ENCODE measurements at places on chromosomes 7 and 10. TPM values are rescaled to one million over a fixed set of nuclear protein-coding genes. Genes with fewer than 3 reads are reported as not detected.

- H3K27me3 ChIP-seq = no peaks in the 10 kb centered on the region
- H3K4me3 ChIP-seq = no peak overlapping the region
- DNase-seq = no peak
Observed at GRCh38 chr7:157357129-157358040, 20.6 kb downstream of the DNAJB6 start.

- peaks cover 3% of the 10 kb centered on the region for H3K27me3 ChIP-seq
- H3K27ac ChIP-seq = no peak overlapping the region
- H3K36me3 ChIP-seq = no peaks in the 10 kb centered on the region
- H3K4me1 ChIP-seq = peaks cover 14% of the 10 kb centered on the region
- DNase-seq = peak; percentile 26
- H3K4me3 ChIP-seq = no peak overlapping the region
Observed at GRCh38 chr10:95312257-95312656, 21.5 kb upstream of the PDLIM1 start.

- H3K4me3 ChIP-seq = no peak overlapping the region
- H3K27ac ChIP-seq = no peak overlapping the region
- H3K27me3 ChIP-seq = no peaks in the 10 kb centered on the region
- H3K36me3 ChIP-seq = no peaks in the 10 kb centered on the region
- peak; percentile 75 for DNase-seq
Observed at GRCh38 chr10:51269821-51270220, 195.5 kb downstream of the PRKG1 start.

DNA sequence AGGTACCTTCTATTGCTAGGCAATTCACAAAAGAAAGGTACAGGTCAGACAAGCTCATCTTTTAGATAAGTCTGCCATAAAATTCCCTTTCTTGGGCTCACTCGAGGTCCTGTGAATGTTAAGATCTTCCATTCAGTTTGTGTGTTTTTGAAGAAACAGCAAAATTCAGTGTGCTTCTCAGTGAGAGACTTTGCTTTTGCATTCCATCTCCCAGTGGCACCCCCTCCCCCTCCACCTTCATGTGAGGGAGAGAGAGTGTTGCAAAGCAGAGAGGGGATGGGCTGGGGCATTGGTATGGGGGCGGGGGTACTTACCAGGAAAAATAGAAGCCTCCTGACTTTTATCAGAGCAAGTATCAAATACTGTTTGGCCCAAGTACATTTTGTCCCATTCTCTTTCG lies 3.8 kb upstream of the TECTB start:
- no peaks in the 10 kb centered on the region for H3K27me3 ChIP-seq
- H3K36me3 ChIP-seq = no peaks in the 10 kb centered on the region
- no peak overlapping the region for H3K27ac ChIP-seq
- no peak overlapping the region for H3K4me3 ChIP-seq
- DNase-seq = no peak
- H3K4me1 ChIP-seq = peaks cover 6% of the 10 kb centered on the region

Gene ERV3-1
- total RNA-seq = 11.8 TPM

DNA sequence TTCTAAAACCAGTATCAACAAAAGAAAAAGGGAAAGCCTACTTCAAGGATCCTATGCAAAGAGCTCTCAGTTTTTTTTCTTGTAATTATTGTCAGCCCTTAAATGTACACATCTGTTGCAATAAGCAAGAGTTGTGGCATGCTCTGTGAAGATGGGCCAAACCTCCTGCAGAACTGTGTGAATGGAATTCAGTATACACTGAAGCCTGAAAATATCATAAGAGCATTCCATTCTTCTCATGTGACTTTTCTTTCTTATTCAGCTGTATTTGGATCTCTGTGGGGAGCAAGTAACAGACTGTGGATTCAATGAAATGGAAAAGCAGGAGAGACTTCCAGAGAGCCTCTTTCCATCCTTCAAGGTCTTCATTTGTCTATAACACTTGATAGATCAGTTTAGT lies 130.7 kb downstream of the SAMD9 start:
- DNase-seq = peak; percentile 85
- no peaks in the 10 kb centered on the region for H3K36me3 ChIP-seq
- peak overlapping the region; percentile 68 for H3K27ac ChIP-seq
- H3K4me1 ChIP-seq = peaks cover 7% of the 10 kb centered on the region
- no peak overlapping the region for H3K4me3 ChIP-seq

DNA sequence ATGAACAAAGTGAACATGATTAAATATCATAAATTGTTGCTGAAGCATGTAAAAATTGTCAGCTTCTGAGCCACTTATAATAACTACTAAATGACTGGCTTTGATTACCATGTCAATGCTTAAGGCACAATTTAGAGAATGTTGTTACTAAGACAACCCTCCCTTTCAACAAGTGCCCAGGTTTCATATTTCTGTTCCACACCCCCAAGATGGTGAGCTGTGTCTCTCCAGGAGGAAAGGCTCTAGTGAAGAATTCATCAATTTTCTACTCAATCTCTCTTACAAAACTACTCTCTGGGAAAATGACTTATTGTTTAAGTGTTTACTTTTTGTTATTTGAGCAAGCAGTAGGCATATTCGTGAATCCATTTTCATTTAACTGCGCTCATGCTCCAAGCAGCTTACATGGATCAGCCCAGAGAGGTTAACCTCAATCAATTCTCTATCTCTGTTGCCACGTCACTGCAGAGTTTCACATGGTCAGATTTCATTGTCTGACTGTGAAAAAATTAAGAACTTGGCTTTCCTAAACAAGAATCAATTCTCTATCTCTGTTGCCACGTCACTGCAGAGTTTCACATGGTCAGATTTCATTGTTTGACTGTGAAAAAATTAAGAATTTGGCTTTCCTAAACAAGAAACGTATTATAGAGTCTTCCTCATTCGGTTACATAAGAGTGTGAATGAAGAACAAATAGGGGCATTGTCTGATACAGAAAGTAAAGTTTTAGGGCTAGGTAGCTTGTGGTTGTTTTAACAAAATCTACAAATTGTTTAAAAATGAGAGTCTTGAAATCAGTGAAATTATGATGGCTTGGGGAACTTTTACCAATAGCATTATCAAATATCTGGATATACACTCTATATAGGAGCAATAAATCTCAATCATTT lies 49.7 kb downstream of the CCDC71L start:
- no peak overlapping the region for H3K27ac ChIP-seq
- H3K27me3 ChIP-seq = no peaks in the 10 kb centered on the region
- H3K4me3 ChIP-seq = no peak overlapping the region
- H3K36me3 ChIP-seq = no peaks in the 10 kb centered on the region
- DNase-seq = peak; percentile 33
- H3K4me1 ChIP-seq = peaks cover 24% of the 10 kb centered on the region

Gene ZNF503
- total RNA-seq = 0.83 TPM

DNA sequence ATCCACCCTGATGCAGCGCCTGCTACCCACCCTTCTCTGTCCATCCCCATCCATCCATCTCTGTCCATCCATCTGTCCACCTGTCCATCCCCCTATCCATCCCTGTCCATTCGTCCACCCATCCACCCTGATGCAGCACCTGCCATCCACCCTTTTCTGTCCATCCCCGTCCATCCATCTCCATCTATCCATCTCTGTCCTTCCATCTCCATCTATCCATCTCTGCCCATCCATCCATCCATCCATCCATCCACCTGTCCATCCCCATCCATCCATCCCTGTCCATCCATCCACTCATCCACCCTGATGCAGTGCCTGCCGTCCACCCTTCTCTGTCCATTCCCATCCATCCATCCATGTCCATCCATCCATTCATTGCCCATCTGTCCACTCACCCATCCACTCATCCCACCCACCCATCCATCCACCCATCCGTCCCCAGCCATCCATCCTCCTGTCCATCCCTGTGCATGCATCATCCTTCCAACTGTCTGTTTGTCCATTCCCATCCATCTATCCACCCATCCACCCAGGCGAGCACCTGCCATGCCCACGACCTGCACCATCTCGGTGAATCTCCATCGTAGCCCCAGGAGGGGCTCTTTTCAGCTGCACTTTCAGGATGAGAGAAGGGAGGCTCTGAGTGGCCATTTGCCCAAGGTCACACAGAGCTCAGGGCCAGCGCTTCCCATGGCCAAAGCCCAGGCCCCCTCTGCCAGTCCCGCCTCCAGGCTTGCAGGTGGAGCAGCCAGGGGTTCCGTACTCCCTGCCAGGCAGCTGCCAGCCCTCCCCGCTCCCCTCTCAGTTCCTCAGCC lies 137.4 kb downstream of the LHPP start:
- DNase-seq = no peak
- H3K27ac ChIP-seq = no peak overlapping the region
- no peak overlapping the region for H3K4me3 ChIP-seq
- peaks cover 4% of the 10 kb centered on the region for H3K27me3 ChIP-seq
- H3K36me3 ChIP-seq = no peaks in the 10 kb centered on the region
- H3K4me1 ChIP-seq = no peaks in the 10 kb centered on the region

Gene PODXL
- total RNA-seq = 1.4 TPM

DNA sequence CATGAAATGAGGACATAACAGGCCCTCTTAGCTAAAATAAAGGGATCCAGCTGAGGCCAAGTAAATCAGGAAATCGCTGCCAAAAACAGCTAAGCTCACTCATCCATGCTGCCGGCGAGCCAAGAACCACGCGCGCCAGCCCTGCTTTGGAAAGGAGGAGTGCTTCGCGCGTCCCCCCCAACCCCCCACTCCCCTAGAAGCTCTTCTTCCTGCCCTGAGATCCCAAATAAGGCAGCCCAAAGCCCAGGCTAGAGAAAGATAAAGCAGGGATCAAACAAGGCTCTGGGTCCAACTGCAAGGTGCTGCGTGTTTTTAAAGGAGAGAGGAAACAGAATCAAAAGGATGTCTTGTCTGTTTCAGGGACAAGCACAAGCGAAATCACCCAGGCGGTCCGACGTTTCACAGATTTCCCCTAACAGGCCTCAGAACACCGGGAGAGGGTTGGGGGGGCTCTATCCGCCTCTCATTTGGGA lies 168.3 kb upstream of the AUTS2 start:
- no peaks in the 10 kb centered on the region for H3K27me3 ChIP-seq
- no peaks in the 10 kb centered on the region for H3K36me3 ChIP-seq
- no peaks in the 10 kb centered on the region for H3K4me1 ChIP-seq
- H3K27ac ChIP-seq = no peak overlapping the region
- DNase-seq = no peak

Gene TFPI2
- total RNA-seq = 48.9 TPM

DNA sequence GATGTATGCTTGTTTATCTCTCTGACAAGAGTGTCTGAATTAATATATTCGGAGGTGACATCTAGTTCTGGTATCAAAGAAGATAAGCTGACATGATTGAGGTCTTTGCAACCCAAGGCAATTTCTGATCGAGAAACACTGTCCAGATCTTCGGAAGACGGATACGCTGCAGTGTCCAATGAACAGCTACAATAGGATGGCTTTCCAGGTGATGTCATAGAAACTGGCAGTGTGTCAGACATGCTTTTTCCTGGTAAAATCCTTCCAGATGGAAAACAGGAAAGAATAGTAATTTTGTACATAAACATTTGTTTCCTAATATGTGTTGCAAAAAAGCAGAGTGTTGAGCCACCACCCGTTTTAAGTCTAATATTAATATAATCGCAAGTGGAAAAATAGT lies 33.4 kb downstream of the VWDE start:
- H3K36me3 ChIP-seq = no peaks in the 10 kb centered on the region
- H3K4me1 ChIP-seq = no peaks in the 10 kb centered on the region
- no peak for DNase-seq
- H3K27me3 ChIP-seq = no peaks in the 10 kb centered on the region

DNA sequence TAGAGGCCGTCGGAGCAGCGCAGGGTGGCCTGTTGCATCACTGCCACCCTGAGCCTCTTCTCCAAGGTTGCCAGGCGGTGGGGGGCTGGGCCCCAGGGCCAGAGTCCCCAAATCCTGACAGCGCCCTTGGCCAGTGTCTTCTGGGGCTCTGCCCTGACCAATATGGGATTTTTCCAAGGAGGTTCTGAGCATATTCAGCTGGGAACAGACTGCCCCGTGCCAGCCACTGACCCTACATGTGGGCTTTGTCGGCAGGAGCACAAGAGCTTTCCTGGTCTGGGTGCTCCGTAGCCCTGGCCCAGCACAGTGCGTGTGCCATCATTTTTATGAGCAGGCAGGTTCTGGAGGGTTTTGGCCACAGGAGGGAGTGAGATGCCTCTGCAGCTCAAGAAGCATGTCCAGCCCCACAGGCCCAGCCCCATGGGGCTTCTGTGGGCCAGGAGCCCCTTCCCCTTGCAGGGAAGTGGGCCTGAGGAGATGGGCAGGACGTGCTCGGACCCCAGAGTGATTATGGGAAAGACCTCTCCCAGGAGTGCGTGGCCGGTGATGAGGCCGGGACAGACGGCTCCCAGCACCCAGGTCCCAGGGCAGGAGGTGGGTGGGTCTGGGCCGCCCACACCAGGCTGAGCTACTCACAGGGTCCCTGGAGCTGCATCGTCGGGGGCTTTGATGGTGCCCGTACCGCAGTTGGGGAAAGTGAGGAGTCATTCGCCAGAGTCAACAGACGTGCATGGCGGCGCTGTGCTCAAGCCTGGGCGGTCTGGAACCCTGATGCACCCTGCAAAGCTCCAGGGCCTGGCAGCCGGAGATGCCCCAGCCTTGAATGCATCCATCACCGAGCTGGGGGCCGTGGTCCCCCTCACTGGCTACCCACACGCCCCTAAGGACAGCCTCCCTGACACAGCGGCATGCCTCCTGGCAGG lies 66.6 kb downstream of the PWWP2B start:
- no peaks in the 10 kb centered on the region for H3K27me3 ChIP-seq
- H3K4me1 ChIP-seq = no peaks in the 10 kb centered on the region
- H3K36me3 ChIP-seq = no peaks in the 10 kb centered on the region
- H3K4me3 ChIP-seq = no peak overlapping the region
- no peak overlapping the region for H3K27ac ChIP-seq

DNA sequence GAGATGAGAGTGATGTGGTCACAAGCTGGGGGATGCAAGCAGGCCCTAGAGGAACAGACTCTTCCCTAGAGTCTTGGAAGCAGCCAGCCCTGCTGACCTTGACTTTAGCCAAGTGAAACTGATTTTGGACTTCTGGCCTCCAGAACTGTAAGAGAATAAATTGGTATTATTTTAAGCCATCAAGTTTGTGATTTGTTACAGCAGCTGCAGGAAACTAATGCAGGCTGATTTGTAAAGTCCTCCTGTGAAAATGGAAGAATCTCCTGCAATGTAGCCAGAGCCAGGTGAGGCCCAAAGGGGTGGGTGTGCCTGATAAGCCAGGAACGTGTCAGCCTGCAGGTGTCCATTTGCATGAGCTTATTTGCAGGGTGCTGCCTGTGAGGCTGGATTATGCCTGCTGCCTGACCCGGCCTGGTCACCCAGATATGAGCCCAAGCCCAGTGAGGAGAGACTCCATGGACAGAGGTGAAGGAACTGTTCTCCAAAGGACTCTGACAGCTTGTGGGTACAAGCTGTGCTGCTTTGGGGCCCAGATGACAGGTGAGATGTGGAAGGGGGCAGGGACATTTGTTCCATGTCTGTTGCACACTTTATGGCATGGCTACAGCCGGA lies 24.6 kb upstream of the PLEKHA1 start:
- DNase-seq = no peak
- H3K27me3 ChIP-seq = peaks cover 31% of the 10 kb centered on the region
- H3K36me3 ChIP-seq = no peaks in the 10 kb centered on the region
- no peak overlapping the region for H3K27ac ChIP-seq
- H3K4me3 ChIP-seq = no peak overlapping the region
- no peaks in the 10 kb centered on the region for H3K4me1 ChIP-seq

GRCh38 chr7:137546671-137547070 lies 203.1 kb upstream of the PTN start:
- peak; percentile 74 for DNase-seq
- H3K4me1 ChIP-seq = peaks cover 2% of the 10 kb centered on the region
- H3K27ac ChIP-seq = no peak overlapping the region
- no peaks in the 10 kb centered on the region for H3K36me3 ChIP-seq

Gene ZNF273
- total RNA-seq = 2.7 TPM

Gene OR2F1
- total RNA-seq = not detected

Gene MDFIC
- 29.7 TPM for total RNA-seq

Measured in IMR-90 (cell line).